ENCODE measurements at places on chromosomes 12 and 14. TPM values are rescaled to one million over a fixed set of nuclear protein-coding genes. Genes with fewer than 3 reads are reported as not detected.

DNA sequence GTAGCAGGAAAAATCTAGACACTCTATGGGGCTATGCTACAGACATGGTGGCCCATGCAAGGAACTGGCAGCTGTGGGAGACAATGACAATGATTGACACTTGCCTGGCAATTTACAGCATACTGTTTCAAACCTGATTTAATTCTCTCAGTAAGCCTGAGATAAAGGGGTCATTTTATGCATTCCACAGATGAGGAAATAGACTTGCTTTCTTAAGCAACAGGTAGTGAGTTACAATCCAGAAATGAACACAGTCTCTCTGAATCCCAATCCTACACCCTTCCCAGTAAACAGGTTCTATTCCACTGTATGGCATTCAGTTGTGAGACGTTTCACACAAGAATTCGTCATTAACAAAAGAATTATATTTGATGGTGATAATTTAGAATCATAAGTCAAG, 15.5 kb upstream of the PCNX1 start:
- peaks cover 3% of the 10 kb centered on the region for H3K27me3 ChIP-seq
- no peaks in the 10 kb centered on the region for H3K4me1 ChIP-seq

DNA sequence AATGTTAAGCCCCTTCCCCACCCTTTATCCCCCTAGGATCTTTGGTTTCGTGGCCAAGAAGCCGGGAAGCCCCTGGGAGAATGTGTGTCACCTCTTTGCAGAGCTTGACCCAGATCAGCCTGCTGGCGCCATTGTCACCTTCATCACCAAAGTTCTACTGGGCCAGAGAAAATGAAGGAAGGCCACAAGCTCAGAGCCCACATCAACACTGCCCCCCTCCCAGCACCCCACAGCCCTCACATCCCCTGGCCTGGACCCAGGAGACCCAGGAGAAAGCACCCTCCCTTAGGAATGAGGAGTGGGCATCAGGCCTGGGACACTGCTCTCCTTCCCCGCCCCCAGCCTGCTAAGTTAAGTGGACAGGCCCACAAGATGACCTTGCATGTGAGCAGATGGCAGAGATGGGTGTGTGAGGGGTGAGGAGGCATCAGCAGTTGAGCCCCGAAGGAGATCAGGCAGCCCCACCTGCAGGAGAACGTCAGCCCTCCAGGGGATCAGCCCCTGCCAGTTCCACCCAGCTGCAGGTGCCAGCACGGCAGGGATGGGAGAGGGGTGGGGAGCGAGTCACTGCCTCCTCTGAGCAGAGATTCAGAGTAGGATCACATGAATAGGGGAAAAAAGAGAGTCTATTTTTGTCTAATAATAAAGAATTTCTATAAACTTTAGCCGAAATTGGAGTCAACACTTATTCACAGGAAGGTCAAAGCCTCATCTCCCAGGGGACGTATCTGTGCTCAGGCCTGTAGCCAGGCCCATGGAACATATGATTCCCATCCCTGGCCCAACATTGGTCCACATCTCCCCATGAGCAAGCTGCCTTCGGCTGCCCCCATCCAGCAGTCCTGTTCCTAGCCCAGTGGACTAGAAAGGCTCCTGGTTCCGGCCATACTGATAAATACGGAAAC, 14.1 kb downstream of the TNS2 start:
- H3K4me3 ChIP-seq = no peak overlapping the region
- no peaks in the 10 kb centered on the region for H3K27me3 ChIP-seq
- H3K4me1 ChIP-seq = peaks cover 13% of the 10 kb centered on the region
- H3K27ac ChIP-seq = no peak overlapping the region
- no peak for DNase-seq

DNA sequence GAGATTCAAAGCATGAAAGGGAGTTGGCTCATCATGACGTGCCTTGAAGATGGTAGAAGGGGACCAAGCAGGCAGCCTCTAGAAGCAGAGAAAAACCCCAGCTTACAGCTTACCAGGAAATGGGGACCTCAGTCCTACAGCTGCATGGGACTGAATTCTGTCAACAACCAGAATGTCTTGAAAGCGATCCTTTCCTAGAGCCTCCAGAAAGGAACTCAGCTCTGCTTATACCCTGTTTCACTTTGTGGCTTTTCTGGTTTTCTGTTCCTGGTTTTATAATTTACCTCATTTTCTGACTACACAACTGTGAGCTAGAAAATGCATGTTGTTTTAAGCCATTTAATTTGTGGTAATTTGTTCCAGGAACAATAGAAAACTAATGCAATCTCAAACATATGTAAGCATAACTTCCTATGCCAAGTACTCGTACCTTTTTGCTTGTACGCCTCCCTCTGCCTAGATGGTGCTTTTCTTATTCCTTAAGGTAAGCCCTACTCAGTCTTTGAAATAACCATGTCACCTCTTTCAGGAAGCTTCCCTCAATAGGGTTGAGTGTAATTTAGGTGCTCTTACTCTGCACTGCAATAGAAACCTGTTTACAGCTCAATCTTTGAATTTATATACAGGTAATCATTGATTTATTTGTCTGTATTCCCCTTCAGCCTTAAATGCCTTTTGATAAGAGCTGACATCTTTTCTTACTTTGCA, 348.8 kb downstream of the TMEM117 start:
- H3K4me1 ChIP-seq = no peaks in the 10 kb centered on the region
- H3K27me3 ChIP-seq = no peaks in the 10 kb centered on the region
- H3K27ac ChIP-seq = no peak overlapping the region
- H3K36me3 ChIP-seq = no peaks in the 10 kb centered on the region
- DNase-seq = no peak

DNA sequence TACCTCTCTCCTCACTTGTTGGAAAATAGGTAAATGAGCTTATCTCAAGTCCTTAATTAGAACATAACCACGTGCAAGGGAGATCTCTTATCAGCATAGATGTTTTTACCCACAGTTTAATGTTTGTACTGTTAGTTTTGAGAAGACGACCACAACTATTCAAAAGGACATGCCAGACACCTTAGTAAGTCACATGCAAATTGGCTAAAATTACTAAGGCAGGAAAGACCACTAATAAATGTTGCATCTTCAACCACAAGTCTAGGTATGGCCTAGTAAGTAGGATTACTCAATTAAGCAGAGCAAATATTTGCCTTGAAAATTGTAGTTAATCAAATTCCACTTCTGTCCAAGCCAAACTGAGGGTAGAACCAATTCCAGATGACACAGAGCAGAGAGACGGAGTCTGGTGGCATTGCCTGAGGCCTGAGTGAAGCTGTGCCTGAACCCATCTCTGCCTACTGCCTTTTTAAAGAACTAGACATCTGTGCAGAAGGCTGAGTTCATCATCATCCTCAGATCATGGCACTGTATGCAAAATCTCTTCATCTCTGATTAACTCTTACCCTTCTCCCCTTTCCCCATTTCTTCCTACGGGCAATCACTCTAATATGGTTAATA, 29.7 kb upstream of the CHST11 start:
- no peaks in the 10 kb centered on the region for H3K36me3 ChIP-seq
- no peak for DNase-seq
- no peaks in the 10 kb centered on the region for H3K4me1 ChIP-seq

- H3K4me1 ChIP-seq = no peaks in the 10 kb centered on the region
- H3K36me3 ChIP-seq = no peaks in the 10 kb centered on the region
- no peak overlapping the region for H3K4me3 ChIP-seq
Measured at GRCh38 chr14:31677630-31678029, 116.4 kb downstream of the NUBPL start.

- no peak overlapping the region for H3K4me3 ChIP-seq
- H3K27me3 ChIP-seq = no peaks in the 10 kb centered on the region
Measured at GRCh38 chr12:76830436-76830835, 48.4 kb downstream of the CSRP2 start.

- H3K36me3 ChIP-seq = peaks cover 25% of the 10 kb centered on the region
- no peaks in the 10 kb centered on the region for H3K27me3 ChIP-seq
- DNase-seq = no peak
- H3K4me1 ChIP-seq = peaks cover 24% of the 10 kb centered on the region
- peak overlapping the region; percentile 92 for H3K27ac ChIP-seq
Measured at GRCh38 chr12:103928682-103929045, 1.5 kb upstream of the HSP90B1 start.

DNA sequence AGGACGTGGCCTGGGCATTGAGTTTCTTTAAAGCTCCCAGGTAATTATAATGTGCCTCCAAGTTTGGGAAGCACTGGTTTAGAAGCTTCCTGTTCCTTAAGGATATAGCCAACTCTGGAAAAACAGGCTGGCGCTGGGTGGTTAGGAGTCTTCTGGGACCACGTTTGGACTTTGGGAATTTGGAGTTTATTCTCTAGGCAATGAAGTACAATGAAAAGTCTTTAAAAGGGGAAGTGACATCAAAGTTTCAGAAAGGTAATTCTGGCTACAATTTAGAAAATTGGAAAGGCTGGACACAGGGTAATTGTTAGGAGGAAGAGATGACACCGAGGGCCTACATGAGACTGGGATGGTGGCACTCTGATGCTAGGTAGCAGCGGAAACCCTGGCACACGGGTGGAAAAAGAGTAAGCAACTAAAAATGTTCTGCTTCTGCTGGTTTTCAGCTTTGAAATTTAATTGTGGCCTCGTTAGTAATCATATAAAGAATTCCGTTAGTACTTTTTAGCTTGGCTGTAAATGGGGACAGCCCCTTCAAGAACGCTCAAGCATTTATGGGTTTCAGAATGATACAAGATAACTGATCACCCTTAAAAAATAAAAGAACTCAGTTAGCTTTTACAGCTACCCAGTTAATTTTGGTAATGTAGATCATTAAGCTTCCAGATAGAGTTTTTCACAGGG, 12.7 kb upstream of the DCP1B start:
- H3K27me3 ChIP-seq = no peaks in the 10 kb centered on the region
- H3K27ac ChIP-seq = no peak overlapping the region
- H3K4me3 ChIP-seq = no peak overlapping the region
- no peak for DNase-seq
- H3K4me1 ChIP-seq = no peaks in the 10 kb centered on the region

DNA sequence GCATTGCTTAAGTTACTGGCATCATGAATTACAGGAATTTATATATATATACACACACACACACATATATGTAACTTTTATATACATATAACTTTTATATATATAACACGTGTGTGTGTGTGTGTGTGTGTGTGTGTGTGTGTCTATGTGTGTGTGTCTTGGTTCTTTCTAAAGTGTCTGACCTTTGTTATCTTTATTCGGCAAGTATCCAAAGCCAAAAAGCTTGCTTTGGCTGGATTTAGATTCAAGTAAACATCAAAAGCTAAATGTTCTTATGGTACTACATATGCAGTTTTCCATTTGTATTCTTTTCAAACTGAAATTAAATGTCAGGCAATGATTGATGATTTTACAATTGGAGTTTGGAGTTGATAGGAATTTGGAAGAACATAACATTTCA, 69.9 kb downstream of the SLC16A7 start:
- H3K36me3 ChIP-seq = no peaks in the 10 kb centered on the region
- no peak overlapping the region for H3K27ac ChIP-seq
- no peaks in the 10 kb centered on the region for H3K27me3 ChIP-seq
- no peak for DNase-seq

DNA sequence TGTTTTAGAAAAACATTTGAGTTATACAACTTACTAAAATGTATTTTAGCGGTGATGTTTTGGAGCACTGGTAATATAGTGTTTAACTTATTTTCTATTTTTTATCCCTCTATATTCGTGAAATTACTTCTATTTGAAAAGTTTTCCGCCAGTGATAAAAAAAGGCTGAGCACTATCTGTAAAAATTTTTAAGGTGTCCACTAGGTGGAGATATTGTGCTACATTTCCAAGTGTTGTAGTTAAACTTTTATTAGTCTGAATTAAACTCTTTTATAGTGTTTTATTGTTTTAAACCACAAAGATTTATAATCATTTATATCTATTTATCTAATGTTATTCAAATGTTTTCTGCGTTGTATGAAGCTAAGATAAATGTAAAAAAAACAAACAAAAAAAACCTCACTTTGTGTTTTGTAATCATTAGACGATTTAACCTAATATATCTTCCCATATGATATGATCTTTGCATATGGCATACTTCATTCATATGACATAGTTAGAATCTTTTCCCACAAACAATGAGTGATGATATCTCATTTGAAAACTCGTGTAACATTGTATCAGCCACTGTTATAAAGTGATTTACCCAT, 11.8 kb downstream of the ALG10B start:
- H3K4me3 ChIP-seq = no peak overlapping the region
- no peaks in the 10 kb centered on the region for H3K27me3 ChIP-seq
- H3K27ac ChIP-seq = no peak overlapping the region
- H3K4me1 ChIP-seq = no peaks in the 10 kb centered on the region
- DNase-seq = no peak

DNA sequence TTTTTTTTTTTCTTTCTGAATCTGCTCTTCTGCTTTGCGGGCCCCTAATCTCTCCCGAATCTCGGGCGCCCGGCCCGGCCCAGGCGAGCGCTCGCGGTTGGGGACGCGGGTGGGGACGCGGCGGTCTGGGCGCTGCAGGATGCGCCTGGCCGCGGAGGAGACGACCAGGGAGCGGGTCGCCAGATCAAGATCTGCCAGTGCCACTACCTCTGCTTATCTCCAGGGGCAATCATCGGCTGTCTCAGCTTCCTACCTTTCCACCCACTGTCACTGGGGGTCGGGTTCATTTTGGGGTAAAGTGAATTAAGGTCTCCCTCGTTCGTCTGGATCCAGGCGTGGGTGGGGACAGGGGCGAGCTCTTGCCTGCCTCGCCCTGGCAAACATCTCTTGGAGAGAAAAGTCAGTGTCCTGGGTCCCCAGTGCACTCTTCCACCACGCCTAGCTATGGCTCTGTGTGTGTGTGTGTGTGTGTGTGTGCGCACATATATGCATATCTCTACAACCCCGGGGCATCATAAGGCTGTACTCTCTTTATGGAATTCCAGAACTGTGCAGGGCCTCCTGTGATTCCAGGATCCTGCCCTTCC, 422.3 kb downstream of the VRK1 start:
- H3K36me3 ChIP-seq = no peaks in the 10 kb centered on the region
- DNase-seq = no peak
- no peak overlapping the region for H3K27ac ChIP-seq
- no peaks in the 10 kb centered on the region for H3K4me1 ChIP-seq

DNA sequence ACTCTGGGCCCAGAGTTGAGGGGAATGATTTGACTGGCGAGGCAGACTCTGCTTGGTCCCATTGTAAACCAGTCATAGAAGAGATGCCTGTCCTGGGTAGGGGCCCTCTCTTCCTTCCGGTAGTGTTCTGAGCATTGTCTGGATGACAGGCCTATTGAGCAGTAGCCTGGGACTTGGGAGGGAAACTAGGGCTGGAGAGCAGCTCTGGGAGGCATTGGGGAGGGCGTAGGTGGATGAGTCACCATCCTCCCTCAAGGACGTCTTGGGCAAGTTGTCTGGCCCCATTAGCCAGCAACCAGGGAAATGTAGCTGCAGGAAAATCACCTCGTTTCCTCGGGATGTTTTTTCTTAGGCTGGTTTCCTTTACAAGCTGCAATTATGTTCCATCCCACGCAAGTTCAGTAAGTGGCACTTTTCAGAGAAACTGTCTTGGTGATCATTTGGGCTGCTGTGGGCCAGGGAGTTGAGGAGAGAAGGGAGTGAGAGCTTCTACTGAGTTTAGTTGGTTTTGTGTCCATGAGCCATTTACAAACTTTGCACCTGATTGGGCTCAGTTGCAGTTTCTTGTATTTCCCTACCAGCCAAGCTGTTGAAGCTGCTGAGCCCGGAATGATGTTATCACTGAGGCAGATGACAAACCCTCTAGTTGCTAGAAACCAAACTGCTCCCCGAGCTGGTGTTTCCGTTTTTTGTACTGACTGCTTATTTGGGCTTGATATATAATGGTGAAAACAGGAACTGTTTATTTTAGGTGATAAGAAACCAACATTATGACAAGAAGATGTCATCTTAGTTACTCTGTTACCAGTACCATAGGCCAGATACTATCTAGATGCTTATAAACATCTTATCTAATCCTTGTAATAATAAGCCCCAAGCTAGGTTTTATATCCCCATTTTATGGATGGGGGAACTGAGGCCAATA, 147.6 kb downstream of the CHST11 start:
- H3K27ac ChIP-seq = peak overlapping the region; percentile 76
- H3K36me3 ChIP-seq = no peaks in the 10 kb centered on the region
- no peak overlapping the region for H3K4me3 ChIP-seq
- H3K27me3 ChIP-seq = no peaks in the 10 kb centered on the region

Gene TAS2R9
- not detected for total RNA-seq

Gene WASHC3
- 21.5 TPM for total RNA-seq

Gene HOXC5
- total RNA-seq = 5.0 TPM
